ENCODE measurements at places on chromosomes 2 and 18.
A peak's percentile ranks its signal among the peaks of the same experiment; 100 is the strongest.

DNA sequence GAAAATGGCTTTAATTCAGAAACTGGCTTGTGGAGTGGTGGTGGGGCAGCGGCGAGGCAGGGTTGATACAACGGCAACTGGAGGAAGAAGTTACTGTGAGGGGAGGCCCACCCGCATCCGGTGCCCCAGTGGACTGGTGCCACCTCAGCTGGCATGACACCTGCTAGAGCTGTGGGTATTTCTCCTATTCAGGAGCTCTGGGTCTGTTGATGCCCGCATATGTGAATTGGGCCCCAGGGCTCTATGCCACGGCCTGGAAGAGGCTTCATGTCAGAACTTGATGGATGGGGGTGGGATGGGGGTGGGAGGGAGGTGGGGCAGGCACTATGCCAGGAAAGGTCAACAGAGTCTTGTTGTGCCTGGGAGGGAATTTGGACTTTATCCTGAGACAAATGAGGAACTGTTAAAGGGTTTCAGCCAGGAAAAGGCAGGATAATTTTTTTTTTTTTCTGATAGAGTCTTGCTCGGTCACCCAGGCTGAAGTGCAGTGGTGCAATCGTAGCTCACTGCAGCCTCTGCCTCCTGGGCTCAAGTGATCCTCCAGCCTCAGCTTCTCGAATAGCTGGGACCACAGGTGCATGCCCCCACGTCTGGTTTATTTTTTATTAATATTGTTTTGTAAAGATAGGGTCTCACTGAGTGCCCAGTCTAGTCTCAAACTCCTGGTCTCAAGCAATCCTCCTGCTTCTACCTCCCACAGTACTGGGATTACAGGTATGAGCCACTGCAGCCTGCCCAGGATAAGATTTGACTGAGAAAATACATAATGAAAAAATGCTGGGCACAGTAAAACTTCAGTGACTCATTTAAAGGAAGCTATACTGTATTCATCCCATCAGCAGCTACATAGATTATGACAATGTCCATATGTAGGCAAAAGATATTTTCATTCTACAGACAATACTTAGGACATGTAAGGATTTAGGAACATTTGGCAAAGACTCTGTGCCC lies 52.6 kb downstream of the SH2D6 start:
- DNase-seq = no peak

DNA sequence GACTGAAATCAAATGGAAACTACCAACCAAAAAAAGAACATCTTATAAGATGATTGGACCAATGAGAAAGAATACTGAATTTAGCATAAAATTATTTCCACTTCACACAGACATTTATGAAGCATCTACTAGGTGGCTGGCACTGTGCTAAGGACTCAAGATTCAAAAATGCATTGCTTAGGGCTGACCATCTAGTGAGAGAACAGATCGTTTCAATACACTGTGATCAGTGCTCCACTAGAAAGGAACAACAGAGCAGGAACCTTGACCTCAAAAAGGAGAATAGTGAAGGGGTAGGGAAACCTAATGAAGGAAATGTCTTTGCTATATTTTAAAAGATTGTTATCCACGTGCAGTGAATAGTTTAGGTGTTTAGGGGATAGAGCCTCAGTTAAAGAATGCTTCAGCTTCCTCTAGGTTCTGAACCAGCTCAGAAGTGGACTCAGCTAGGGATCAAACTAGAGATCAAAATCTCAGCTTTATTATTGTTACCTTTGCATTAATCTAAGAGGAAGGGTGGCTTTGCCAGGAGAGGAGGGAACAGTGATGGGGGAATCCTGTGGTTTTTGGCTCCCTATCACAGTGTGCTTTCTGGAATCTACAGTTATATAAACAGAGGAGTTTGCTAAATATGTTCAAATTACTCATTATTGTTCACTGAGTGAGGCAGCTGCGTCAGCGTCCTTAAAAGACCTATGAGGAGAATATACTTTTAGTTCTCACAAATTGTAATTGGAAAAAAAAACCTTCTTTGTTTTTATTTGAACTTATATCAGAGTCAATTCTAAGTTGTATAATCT lies 16.2 kb upstream of the BBS5 start:
- DNase-seq = peak; percentile 94

- DNase-seq = peak; percentile 66
Measured at GRCh38 chr2:46306330-46306751, 9.1 kb downstream of the EPAS1 start.

DNA sequence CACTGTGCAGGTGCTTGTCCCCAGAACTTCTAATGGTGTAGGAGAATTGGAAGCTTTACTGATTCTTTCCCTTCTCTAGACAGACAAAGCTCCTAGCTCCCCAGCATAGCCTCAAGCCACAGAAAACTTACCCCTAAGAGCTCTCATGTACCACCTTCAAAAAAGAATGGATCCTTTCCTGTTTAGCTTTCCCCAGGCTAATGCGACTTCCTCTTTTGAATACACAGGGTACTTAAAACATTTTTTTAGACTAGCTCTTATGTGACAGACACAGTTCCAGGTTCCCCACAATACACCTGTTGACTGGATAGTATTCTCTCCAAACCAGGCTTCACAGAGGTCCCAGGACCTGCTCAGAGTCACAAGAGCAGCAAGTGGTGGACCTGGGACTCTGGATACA lies 8.3 kb downstream of the CTAGE1 start:
- DNase-seq = no peak

DNA sequence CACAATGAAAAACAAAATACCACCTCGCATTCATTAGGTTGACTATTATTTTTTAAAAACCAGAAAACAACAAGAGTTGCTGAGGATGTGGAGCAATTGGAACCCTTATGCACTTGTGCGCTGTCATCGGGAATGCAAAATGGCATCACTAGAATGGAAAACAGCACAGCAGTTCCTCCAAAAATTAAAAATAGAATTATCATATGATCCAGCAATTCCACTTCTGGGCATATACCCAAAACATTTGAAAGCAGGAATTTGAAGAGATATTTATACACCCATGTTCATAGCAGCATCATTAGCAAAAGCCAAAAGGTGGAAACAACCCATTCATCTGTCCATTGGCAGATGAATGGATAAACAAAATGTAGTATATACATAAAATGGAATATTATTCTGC lies 11.9 kb upstream of the NMUR1 start:
- DNase-seq = peak; percentile 41

DNA sequence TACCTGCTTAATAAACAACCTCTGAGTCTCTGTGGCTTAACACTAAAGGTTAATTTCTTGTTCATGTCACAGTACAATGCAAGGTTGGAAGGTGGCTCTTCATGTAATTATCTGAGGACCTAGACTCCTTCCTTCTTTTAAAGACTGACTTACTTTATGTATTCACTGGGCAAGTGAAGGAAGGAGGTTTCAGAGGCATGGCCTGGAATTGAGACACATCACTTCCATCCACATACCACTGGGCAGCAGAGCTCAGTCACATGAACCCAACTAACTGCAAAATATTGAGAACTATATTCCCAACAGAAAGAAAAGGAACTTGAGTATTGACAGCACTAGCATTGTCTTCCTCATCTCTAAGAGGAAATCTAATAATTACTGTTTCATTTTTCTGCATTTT lies 57.5 kb upstream of the FN1 start:
- DNase-seq = peak; percentile 45

GRCh38 chr2:27756544-27757498 lies 14.7 kb upstream of the MRPL33 start:
- DNase-seq = no peak

DNA sequence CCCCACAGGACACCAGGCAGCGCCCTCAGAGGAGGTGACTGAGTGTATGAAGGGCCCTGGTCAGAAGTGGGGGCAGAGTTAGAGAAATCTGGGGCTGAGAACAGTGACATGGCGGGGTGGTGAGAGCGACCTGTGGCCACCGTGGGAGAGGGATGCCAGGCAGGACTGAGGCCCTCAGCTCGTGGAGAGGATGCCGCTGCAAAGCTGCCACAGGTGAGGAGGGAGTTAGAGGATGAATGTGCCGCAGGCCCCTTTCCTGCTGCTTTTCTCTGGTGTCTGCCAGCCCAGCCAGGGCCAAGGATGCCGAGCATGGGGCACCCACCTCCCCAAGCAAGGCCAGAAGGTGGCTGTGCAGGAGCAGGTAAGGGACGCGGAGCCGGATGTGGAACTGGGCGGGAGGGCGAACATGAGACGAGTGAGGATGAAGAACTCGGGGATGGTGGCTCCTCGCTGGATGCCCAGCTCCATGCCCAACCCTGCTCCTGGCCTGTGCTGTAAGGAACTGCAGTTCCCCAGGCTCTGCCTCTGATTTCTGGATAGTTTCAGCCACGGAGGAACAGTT lies 269.2 kb upstream of the HDAC4 start:
- DNase-seq = no peak

GRCh38 chr2:208013285-208014178 lies 11.8 kb downstream of the PLEKHM3 start:
- DNase-seq = peak; percentile 83

DNA sequence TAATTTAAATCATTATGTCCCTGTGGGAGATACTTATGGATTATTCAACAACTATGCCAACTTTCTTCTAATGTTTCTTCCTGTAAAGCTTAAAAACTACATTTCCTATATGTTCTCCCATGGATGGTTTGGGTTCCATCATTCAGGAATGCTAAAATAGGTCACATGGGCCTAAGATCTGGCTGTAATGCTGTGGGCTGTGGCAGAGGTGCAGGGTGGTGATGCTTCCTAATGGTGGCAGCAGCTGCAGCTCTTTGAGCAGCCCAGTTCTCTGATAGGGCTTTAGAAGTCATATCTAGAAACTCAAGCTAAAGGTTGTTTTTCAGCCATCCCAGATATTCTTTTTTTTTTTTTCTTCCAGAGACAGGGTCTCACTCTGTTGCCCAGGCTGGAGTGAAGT lies 266.1 kb downstream of the ZNF385B start:
- DNase-seq = no peak

- DNase-seq = no peak
Measured at GRCh38 chr2:62817348-62817747, 111.8 kb downstream of the EHBP1 start.

- DNase-seq = peak; percentile 71
Measured at GRCh38 chr2:234366891-234367290, 130.0 kb downstream of the ARL4C start.

DNA sequence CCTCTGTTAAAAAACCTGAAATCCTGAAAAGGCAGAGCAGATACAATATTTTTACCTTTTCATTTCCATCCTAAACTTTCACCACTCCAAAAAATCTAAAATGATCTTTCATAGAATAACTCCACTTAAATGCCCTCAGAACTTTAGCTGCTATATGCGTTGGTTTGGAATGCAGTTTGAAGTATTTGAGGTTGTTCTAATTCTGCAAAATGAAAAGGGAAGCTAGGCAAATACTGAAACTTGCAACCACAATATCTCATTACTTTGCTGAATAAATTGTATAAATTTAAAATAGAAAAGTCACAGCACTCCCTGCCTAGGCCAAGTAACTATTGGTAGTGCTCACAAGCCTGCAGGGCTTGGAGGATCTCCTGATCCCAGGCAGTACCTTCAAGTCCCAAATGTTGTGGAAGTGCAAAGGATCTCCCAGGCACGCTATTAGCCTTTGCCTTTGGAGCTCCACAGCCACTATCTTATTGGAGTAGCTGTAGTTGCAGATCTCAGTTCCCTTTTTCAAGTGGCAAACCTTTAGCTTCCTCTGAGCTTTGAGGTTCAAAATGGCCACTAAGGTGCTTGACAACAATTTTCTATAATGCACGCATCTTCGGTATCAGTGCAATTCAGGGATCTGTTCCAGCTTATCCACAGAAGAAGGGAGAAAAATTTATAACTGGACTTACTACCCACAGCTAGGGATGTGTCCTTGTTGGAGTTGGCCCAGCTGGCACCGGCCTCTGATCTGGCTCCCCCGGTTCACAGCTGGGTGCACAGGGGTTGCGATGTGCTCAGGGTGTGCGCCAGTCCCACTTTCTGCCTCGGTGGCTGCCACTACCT lies 43.4 kb upstream of the ANKRD62 start:
- DNase-seq = no peak

DNA sequence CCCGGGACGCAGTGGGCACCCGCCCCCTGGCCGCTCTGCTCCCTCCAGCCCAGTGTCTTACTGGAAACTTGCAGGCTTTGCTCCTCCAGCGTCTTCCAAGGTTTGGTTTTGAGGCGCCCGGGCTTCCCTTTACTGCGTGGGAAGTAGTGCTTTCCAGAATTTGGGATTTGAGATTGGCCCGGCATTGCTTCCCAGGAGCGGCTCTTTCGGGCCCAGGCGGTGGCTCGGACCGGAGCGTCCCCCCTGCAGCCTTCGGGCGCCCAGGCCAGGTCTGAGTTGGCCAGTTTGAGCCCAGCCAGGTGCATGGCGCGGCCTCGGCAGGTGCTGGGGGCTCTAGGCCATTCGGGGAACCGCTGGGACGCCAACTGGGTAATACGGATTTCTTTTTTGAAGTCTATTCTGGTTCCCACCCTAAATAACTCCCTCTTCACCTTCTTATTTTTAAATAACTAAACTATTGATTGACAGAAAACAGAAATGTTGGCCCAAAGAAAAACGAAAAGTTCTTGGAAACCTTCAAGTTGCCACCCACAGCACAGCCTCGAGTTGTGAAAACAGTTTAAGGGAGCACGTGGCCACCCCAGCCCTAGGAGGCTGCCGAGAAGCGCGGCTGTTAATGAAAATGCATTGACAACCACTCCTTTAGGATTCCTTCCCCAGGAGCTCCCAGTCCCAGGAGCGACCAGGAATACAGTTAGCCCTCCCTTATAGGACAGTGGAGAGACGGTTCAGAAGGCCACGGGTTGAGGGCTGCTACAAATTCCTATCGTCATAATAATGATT lies 766 bp downstream of the SNTG2 start:
- DNase-seq = no peak

- DNase-seq = no peak
Measured at GRCh38 chr18:5498452-5498851, 45.3 kb downstream of the EPB41L3 start.
